GM23248 (cell line): ENCODE measurements at places on chromosomes 16 and 17.

- no peak for DNase-seq
Observed at GRCh38 chr17:38562903-38563302, 42.8 kb downstream of the SRCIN1 start.

GRCh38 chr16:9528511-9529079 is 437.2 kb downstream of the HAPSTR1 start:
- no peak for DNase-seq

GRCh38 chr16:50390371-50390771 is 21.6 kb upstream of the BRD7 start:
- no peak for DNase-seq

DNA sequence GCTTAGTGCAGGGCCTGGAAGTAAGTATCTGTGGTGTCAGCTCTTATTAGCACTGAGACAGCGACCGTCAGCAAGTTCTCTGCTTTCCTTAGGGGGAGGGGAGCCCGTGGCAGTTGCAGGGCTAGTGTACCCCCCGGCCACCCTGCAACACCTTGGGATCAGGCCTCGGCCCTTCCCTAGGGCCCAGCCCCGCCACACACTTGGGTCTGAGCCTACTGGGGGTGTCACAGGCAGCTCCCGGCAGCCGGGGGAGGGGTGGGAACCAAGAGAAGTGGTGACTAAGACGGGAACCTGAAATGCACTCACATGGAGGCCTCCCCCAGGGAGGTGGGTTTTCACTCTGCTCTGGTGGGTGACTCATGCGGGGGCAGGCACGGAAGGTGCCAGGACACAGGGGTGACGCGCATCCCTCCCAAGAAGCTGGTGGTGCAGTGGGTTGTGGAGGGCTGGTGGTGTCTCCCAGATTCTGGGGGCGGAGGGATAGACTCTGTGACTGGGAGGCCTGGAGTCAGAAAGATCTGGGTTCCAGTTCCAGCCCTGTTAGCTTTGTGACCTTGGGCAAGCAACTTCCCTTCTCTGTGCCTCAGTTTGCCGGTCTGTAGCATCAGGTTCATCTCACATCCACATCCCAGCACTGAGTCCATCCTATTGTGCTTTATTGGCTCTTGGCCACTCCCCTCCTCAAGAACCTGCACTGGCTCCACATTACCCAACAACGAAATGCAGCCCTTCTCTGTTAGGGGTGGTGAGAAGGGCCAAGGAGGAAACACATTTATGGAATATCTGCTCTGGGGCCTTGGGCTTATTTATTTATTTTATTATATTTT is 44.5 kb downstream of the LAT start:
- peak; percentile 99 for DNase-seq

- DNase-seq: peak; percentile 84
Observed at GRCh38 chr17:12730931-12731521, 58.3 kb upstream of the ARHGAP44 start.
